Stimulated activated CD4-positive, alpha-beta T cell treated with anti-CD3 and anti-CD28 coated beads, Interleukin-2, amount 100 ng/mL, for 24 hours (primary cell): ENCODE measurements at places on chromosomes 12 and 14.
A peak's percentile ranks its signal among the peaks of the same experiment; 100 is the strongest.

GRCh38 chr12:88993651-88994050 is 358.6 kb downstream of the DUSP6 start:
- DNase-seq, result no peak

- DNase-seq, result no peak
Observed at GRCh38 chr14:36805131-36805559, 143.5 kb downstream of the PAX9 start.

DNA sequence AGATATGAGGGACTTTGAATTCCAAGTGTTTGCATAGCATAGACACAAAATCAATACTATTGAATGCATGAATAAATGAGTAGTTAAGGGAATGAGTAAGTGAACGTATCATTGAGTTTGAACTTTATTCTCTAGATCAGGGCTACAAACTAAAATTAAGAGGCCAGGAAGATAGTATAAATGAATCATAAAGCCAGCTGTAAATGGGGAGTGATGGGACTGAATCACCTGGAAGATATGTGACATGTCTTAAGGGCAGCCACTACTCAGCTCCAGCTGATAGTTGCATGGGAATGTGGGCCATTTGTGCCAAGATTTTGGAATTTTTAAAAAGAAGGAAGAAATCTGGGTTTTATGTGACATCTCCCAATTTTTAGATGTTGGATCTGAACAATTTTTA is 229.9 kb downstream of the AKAP6 start:
- DNase-seq, result no peak

DNA sequence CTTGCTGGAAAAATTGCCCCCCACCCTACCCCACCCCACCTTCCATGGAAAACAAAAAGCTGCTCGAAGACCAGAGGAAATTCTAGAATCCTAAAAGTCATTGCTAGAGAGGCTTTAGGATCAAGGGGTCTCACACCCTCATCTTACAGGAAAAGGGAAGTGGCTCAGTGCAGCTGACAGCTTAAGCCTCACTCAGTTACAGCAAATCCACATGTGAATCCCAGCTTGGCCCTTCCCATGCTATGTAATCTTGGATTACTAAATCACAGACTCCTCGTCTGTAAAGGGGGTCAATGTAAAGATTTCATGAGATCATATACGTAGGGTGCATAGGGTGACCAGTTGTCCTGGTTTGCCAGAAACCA is 25.9 kb downstream of the CMKLR1 start:
- DNase-seq, result no peak

DNA sequence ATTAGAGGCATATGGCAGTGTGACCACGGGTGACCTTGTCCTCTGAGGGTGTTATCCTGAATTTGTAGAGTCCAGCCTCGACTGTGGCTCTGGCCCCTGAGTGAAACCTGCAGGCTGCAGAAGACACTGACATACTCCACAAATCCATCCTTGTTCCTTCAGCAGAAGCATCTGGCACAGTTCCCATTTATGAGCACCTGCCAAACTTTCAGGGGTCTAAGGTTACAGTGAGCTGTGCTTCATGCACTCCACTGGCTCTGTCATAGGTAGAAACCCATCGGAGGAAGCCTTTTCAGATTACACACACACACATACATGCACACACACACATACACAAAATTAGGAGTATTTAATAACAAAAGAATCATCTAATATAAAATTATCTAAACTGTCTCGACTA is 13.6 kb upstream of the NUAK1 start:
- DNase-seq, result no peak

- no peak for DNase-seq
Observed at GRCh38 chr12:68648179-68648578, 37.5 kb downstream of the RAP1B start.

DNA sequence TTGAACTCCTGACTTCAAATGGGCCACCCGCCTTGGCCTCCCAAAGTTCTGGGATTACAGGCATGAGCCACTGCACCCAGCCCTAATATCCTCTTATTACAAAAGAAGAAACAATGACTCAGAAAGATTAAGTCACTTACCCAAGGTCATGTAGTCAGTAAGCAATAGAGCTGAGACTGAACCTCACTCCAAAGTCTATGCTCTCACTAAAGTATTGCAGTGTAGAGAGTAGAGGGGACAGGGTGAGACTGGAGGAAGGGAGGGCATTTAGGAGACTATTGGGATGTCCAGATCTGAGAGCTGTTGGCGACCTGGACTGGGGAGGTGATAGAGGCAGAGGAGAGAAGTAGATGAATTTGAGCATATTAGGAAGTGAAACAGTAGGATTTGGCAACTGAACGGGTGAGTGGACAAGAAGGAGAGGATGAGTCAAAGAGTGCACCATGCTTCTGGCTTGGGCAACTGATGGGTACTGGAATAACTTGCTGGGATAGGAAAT is 11.8 kb downstream of the P2RX7 start:
- DNase-seq, result no peak

GRCh38 chr12:92473564-92473963 is 229.2 kb upstream of the PLEKHG7 start:
- no peak for DNase-seq

- DNase-seq, result no peak
Observed at GRCh38 chr12:5806371-5807089, 138.5 kb downstream of the ANO2 start.

DNA sequence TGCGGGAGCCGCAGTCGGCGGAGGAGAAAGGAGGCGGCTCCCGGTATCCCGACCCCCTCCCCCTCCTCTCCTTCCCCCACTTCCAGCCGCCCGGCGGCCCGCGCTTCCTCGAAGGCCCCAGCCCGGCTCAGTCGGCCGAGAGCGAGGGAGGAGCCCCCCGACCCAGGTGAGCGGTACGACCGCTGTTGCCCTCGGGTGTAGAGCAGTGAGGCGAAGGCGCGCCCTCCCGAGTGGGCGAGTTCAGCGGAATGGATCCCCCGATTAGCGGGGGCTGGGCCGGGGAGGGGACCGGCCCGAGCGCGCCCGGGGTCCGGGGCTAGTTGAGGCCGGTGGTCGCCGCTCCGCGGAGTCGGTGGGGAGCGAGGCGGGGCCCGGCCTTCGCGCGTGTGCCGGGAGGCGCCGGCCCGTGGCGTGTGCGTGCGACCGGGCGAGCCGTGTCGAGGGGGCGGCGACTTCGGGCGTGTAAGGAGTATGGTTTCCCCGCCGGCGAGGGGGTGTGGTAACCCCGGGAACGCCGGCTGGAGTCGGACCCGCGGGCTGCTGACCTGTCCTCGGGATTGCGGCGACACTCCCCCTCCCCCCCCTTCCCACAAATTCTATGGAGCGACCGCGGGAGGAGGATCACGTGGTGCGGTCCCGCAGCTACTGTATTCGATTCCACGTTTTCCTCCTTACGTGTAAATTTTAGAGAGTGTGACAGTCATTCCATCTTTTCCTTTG is 501 bp downstream of the RIMKLB start:
- DNase-seq, result peak; percentile 53

GRCh38 chr14:43677581-43677980 is 829.5 kb downstream of the FSCB start:
- DNase-seq, result no peak

GRCh38 chr12:102441077-102441596 is 39.2 kb downstream of the IGF1 start:
- DNase-seq, result no peak

DNA sequence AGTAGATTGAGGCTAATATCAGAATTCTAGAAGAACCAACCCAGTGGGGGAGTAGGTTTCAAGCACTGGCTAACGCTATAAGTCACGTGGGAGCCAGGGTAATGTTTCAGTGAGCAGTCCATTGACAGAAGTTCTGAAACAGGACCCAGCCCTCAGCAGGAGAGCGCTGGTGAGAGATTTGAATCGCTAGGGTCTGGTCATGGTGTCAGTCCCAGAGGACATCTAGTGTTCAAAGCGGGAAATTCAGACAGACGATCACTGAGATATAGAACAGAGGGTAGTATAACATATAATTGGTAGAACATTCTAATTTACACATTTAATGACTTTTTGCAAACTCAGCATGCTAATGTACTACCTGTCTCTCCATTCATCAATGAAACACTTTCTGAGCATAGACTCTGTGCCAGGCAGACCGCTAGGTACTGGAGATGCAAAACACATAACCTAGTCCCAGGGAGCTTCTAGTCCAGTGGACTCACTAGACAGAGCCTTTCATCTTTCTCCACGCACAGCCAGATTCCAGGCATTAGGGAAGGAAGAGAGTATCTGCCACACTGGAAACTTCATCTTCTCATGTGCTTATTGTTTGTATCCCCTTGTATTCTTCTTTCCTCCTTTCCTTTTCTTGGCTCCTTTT is 35.4 kb upstream of the RNASE3 start:
- peak; percentile 20 for DNase-seq

DNA sequence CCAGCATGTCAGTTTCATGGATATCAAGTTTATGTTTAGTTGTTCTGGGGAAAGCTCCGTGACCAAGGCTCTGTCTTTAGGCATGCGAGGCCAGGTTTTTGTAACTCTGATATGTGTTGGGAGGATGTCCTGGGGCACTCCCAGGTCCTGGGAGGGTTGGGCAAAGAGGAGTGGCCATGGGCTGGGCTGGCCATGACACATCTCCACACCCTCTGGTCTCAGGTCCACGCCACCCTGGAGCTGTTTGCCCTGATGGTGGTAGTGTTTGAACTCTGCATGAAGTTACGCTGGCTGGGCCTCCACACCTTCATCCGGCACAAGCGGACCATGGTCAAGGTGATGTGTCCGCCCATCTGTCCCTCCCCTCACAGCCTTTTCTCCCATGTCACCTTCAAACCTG is 46.4 kb downstream of the TPCN1 start:
- no peak for DNase-seq

- DNase-seq, result peak; percentile 61
Observed at GRCh38 chr12:111056618-111057521, 136.5 kb upstream of the MYL2 start.

DNA sequence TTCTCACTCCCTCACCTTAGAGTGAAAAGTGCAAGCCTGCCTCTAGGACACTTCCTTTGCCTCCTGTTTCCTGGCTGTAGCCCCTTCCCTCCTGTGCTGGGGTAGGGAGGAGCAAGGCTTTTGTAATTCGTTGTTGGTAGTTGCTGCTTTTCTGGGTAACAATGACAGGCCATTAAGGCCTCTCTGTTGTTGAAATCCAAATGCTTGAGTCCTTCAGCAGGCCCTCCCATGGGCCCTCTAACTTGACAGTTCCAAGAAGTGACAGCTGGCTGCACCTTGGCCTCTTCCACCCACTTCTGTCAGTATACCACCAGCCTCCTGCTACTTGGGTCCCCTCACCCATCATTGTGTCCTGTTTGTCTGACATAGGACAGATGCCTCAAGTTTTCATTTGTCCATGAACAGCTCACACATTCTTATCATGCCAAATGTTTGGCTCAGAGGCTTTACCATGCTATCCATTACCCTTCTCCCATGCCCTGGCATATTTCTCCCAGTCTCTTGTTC is 103.7 kb upstream of the PDE3A start:
- DNase-seq, result no peak

DNA sequence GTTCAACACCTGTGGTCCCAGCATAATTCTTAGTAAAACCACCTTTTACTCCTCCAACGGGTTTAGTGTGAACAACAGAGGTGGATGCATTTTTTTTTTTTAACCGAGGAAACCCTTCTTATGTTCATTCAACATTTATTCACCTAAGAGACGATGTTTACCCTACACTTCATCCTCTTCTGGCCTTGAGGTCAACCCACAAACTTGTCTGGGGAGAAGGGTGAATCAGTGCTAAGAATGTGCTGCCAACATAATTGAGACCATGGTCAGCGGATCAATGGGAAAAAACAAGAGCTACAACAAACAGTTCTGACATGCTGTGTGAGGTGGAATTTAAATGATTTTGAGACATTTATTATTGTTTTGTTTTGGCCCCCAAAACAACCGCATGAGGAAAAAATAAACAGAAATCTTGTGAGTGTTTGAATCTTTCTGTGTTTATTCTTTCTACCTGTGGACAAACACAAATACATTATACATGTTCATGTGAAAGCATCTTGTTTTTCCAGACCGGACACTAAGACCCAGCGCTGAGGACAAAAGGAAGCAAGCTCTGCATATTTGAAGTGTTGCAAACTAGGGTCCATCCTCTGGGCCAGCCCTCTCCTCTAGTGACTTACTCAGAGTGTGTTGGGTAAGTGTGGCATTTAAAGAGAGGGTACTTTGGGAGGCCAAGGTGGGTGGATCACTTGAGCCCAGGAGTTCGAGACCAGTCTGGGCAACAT is 5.1 kb upstream of the USP30 start:
- no peak for DNase-seq

DNA sequence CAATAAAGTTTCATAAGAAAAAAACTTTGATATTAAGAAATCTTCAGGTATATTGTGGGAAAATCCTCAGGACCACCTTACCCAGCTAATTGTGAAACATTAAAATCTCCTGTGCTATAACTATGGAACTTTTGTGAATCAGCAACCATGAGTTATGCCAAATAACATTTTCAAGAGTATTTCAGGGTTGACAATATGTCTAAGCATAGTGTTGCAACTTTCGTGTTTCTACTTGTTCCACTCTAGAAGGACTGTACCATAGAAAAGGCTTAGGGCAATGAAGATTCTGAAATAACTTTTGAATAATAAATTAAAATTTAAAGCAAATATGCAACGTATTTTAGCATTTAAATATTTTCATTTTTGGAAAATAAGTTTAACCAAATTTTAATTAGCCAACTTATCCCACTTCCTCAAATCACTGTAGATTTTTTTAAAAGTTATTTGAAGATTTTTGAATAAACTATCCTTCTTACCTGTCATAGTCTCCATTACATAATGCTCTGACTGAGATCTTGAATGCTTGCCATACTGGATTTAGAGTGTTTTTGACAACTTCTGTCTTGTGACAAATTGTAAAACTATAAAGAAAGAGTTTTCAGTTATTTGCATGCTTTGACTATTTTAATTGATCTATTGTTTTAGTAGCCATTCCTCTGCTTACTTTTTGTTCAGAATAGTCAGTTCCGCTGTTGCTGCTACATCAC is 143.6 kb downstream of the CPNE8 start:
- no peak for DNase-seq

DNA sequence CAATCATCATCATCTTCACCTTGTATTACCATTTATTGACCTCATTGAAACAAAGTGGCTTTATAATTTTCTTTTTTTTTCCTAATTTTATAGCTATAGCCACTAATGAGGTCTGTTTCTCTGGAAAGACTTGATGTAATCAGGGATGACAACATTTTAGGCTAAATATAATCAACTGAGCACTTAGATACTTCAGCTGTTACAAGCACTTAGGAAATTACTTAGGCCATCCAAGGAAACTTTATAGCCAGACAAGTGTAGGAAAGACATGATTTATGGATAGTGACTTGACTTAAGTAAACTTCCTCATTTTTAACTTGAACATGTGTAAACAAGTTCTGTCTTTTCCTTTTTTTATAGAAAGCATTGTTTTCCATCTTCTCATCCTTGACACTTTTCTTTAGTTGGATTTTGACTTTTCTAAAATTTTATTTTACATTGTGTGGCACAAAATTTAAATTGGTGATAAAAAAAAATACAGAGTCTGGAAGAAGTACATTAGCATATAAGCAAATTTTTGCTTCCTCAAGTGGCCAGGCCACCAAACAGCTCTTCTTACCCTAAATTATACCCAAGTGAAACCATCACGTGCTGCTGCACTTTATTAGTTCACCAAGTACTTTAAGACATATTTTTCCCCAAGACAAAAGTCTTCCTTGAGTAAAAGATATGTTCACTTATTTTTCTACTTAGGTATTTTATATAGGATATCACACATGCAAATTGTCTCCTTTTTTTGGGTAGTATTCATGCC is 15.1 kb downstream of the CPNE8 start:
- DNase-seq, result no peak
